ENCODE measurements at places on chromosomes 7 and 10.

DNA sequence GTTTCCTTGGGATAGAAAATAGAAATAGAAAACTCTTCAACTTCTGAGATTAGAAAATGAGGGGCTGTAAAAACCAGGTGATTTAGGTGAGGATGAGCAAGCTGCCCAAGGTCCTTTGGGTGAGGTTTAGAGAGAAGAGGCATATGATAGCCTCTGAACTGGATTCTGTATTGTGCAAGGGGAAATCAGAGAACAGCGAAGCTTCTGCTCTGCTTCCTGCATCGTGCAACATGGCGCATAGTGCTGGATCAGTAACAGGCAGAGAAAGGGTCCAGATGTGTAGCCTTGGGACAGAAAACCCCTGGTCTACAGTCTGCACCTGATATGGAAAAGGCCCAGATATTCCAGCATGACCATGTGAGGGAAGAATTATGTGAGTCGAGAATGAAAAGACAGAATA is 121.7 kb downstream of the MBL2 start:
- DNase-seq: no peak

- DNase-seq: no peak
Observed at GRCh38 chr7:37395618-37396259, 52.9 kb downstream of the ELMO1 start.

DNA sequence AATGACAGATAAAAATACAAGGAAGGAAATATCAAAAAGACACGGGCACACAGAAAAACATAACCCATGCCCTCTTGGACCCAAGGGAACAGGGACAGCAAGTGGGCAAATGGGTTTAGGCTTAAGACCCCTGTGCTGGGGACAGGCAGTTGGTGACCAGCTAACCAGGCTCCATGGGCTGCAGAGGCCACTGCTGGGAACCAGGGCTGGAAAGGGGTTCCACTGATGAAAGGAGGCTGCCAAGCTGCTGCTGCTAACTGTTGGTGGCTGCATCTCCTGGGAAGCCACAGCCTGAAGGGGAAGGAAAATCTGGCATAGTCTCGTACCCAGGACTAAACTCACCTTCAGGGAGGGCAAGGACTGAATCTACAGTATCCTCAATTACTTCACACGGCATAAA is 579.2 kb upstream of the MGMT start:
- no peak for DNase-seq

DNA sequence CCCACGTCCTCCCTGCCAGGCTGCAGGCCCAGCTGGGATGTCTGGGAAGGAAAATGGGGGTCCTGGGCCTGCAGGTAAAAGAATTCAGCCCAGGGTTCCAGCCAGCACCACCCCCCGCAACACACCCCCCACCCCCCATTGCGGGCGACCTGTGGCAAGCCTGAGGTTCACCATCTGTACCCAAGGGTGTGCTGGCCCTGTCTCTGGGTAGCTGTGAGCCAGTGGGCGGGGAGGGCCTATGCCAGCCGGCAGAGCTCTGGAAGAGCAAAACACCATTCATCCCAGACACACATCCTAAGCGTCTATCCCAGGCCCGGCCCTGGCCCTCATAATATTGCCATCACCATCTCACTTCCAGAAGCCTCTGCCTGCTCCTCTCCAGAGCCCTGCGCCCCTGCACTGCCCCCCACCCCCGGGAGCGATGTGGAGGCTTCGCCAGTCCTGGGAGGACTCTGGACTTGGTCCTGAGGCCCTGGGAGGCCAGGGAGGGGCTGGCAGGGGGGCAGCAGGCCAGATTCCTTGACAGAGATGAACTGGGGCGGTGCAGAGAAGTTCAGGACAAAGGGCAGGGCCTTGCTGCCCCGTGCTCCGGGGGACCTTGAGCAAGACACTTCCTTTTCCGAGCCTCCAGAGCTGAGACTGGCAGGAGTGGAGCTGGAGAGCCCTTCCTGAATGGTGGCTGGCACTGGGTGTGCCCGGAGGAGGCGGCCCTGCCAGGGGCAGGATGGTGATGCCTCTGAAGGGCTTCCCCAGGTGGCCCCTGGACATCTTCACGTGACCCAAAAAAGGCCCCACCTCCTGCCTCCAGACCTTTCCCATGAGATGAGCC is 8.7 kb upstream of the TTYH3 start:
- DNase-seq: no peak

DNA sequence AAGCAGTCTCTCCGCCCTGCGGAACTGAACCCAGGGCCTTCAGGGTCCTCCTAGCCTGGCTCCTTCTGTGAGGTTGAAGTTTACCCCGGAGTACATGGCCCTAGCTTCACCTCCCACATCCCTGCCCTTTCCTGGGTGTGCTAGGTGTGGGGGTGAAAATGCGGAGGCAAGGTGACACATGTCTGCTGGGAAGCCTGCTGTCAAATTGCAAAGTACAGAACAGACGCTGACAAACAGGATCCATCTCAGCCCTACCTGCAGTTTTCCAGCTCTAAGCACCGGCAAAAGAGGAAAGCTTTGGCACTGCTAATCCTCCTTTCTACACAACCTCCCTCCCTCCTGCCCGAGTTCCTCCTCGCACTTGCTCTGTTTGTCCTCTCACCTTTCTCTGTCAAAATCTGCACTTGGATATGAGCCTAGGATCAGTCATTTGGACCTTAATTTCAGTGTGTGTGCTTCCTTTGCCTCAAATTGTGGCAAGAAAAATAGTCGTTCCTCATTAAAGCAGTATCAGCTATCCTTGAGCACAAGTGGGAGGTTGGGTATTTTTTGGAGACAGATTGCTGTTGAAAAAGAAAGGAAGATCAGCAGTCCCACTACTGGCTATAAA is 14.4 kb upstream of the GPR15LG start:
- no peak for DNase-seq
